Activated T-helper 2 cell treated with anti-CD3 and anti-CD28 coated beads, Interferon-gamma antibody, Interleukin-2, Interleukin-4, amounts not matched to agents 10 μg/mL and 5 μg/mL and 100 μg/mL, durations not matched to agents 14 hours and 24 hours and 36 hours (primary cell): ENCODE measurements at places on chromosomes 1 and 21. TPM values are rescaled to one million over a fixed set of nuclear protein-coding genes. Genes with fewer than 3 reads are reported as not detected.

Gene UBL4B
- not detected in 2 replicates for total RNA-seq

DNA sequence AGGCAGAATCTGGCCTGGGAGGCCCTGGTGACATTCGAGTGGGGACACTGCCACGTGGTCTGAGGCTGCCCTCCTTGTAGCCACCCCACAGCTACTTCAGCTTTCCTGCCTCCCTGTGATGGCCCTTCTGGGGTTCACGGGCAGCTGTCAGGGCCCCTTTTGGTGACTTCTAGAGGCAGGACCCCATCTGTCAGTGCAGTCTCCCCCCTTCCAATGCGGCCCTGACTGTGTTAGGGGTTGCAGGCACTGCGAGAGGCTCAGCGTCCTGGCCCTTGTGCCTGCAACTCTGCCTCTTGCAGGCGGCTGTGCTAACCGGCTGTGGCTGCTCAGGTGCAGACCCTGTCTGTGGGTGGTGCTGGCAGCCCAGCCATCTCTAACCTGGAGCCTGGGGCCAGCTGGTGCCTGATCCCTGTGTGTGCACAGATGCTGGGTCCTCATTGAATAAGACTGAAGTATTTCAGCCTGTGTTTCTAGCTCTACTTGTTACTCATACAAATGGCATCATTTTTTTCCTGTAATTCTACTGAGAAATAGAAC is 62.2 kb downstream of the S100B start:
- H3K36me3 ChIP-seq, result peaks cover 61% of the 10 kb centered on the region
- no peak overlapping the region for H3K27ac ChIP-seq
- H3K4me3 ChIP-seq, result no peak overlapping the region

DNA sequence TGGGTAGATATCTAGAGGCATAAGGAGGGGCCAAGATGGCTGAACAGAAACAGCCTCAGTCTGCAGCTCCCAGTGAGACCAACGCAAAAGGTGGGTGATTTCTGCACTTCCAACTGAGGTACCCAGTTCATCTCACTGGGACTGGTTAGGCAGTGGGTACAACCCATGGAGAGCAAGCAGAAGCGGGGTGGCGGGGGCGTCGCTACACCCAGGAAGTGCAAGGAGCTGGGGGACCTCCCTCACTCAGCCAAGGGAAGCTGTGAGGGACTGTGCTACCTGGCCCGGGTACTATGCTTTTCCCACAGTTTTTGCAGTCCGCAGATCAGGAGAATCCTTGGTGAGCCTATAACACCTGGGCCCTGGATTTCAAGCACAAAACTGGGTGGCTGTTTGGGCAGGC is 26.0 kb downstream of the KIFAP3 start:
- H3K4me1 ChIP-seq, result no peaks in the 10 kb centered on the region
- DNase-seq, result no peak
- H3K27me3 ChIP-seq, result no peaks in the 10 kb centered on the region
- H3K4me3 ChIP-seq, result no peak overlapping the region
- peaks cover 23% of the 10 kb centered on the region for H3K36me3 ChIP-seq

Gene SEMA4A
- total RNA-seq, result 128 and 132 TPM in 2 replicates

- no peak for DNase-seq
- H3K27me3 ChIP-seq, result no peaks in the 10 kb centered on the region
- peaks cover 18% of the 10 kb centered on the region for H3K4me1 ChIP-seq
- peak overlapping the region; percentile 60 for H3K27ac ChIP-seq
- peaks cover 42% of the 10 kb centered on the region for H3K36me3 ChIP-seq
- H3K4me3 ChIP-seq, result no peak overlapping the region
Observed at GRCh38 chr21:34008618-34009017, 64.8 kb upstream of the MRPS6 start.

Gene CASQ1
- total RNA-seq, result 0.30 and 0.37 TPM in 2 replicates

DNA sequence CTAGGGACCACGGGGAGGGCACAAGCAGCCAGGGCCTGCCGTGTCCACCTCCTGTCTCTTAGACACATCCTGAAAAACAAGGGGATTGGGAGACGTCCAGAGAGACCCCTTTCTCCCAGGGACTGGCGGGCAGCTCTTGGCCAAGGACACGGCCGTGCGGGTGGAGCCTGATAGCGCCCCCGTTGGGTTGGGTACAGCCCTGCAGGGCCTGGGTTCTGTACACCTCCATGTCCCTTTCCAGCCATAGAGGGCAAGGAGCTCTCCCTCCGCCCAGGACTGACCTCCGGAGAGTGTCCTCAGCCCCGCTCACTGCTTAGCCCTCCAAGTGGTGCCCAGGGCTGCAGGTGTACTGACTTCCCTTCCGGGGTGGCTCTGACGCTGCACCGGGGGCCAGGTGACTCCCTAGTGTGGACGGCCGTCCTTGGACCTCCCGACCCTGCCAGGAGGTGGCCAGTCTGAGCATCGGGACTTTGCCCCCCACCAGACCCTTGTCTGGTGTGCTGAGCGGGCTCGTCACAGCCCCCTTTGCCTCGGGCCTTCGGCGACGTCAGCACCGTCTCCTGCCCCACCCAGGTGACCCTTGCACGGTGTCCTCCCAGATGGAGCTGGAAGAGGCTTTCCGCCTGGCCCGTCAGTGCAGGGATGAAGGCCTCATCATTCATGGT is 5.8 kb downstream of the PRKCZ start:
- no peaks in the 10 kb centered on the region for H3K4me1 ChIP-seq
- DNase-seq, result no peak
- no peak overlapping the region for H3K4me3 ChIP-seq
- no peak overlapping the region for H3K27ac ChIP-seq
- H3K27me3 ChIP-seq, result peaks cover 4% of the 10 kb centered on the region

DNA sequence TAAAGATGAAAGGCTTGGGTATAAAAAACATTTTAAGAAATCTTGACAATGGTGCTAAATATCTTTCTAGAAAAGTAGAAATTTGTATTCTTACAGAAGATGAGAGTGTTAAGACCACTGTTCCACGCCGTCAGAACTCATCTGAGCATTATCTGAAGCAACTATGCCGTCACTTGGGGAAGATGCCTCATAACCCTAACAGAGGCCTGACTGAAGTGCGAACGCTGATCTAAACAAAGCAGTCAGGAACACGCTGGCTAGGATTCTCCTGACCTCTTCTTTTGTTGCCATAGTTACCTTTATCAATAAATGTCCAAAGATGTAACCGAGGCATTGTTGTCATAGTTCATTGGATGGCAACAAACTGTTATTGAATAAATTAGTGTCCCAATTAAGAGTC is 612.4 kb downstream of the LTN1 start:
- H3K27ac ChIP-seq, result no peak overlapping the region
- no peaks in the 10 kb centered on the region for H3K4me1 ChIP-seq
- H3K27me3 ChIP-seq, result no peaks in the 10 kb centered on the region
- no peak overlapping the region for H3K4me3 ChIP-seq

GRCh38 chr1:8818325-8818775 is 910 bp upstream of the RERE start:
- peaks cover 15% of the 10 kb centered on the region for H3K27me3 ChIP-seq
- no peak for DNase-seq
- peaks cover 35% of the 10 kb centered on the region for H3K4me1 ChIP-seq
- peak overlapping the region; percentile 86 for H3K4me3 ChIP-seq
- H3K36me3 ChIP-seq, result no peaks in the 10 kb centered on the region

DNA sequence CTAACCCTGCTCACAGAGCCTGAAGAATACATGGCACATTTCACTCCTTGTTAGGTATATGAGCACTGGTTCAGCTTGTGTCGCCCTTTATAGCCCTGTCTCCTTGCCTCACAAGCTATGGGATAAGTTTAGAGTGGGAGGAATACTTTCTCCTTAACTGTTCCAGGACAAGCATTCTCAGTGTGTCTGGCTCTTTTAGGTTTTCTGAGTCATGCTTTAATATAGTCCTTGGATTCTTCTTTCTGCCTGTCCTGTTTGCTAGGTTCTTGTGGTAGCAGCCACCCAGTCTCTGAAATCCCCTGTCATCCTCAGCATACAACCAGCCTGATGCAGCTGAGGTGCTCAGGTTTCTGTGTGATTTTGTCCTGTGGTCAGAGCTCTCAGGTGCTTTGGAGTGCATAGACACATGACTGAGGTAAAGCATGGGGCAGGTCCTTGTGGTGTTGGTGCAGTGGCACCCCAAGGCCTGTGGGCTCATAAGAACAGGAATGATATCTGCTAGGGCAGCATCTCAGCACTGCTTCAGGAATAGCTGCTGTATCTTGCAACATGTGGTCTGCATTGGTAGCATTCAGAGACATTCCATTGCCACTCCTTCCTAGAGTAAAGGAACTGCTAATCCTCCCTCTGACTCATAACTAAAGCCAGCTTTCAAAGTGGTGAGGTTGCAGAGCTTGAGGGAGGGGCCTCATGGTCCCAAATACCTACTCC is 14.2 kb upstream of the CASQ2 start:
- H3K4me3 ChIP-seq, result no peak overlapping the region
- DNase-seq, result no peak
- H3K27ac ChIP-seq, result no peak overlapping the region
- H3K27me3 ChIP-seq, result peaks cover 8% of the 10 kb centered on the region
- no peaks in the 10 kb centered on the region for H3K4me1 ChIP-seq

DNA sequence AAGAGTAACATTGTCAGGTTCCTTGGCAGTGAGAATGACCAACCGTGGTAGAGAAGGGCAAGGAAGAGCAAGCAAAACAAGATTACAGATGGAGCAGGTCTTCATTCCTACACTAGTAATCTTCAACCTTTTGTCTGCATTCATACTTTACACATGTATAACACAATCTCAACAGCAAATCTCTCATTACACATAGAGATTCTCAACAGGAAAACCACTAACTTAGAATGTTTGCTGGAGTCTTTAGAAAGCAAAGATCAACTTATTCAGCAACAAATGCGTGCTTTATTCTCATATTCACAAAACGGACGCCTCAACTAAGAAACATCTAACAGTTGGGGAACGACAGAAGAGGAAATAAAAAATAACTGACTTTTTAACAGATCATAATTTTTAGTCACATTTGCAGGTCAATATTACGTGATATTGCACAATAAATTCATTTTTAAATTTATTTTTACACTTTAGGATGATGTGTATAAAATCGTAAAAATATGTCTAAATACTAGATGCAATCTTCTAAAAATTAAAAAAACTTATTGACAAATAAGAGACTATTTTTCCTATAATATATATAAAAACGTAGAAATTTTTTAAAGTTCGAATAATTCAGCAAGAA is 82.9 kb downstream of the ARID4B start:
- peaks cover 60% of the 10 kb centered on the region for H3K4me1 ChIP-seq
- peaks cover 37% of the 10 kb centered on the region for H3K36me3 ChIP-seq
- peak overlapping the region; percentile 31 for H3K4me3 ChIP-seq
- H3K27me3 ChIP-seq, result no peaks in the 10 kb centered on the region
- DNase-seq, result no peak

Gene DNAJB4
- total RNA-seq, result 12.5 and 14.6 TPM in 2 replicates

Gene ZNF593OS
- total RNA-seq, result not detected in 2 replicates

DNA sequence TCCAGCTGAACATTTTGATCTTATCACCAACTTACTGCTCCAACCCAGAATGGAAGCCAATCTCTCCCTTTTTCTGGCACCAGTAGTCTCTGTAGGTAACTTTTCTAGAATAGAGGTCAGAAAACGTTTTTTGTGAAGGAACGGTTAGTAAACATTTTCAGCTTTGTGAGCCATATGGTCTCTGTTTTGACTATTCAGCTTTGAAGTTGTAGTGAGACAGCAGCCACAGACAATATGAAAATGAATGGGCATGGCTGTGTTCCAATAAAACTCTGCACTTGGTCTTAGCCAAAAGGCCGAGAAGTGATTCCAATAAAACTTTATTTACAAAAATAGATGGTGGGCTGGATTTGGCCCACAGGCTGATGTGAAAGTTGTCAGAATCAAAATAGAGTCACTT is 28.9 kb downstream of the MAP10 start:
- no peaks in the 10 kb centered on the region for H3K36me3 ChIP-seq
- H3K4me3 ChIP-seq, result no peak overlapping the region
- H3K27me3 ChIP-seq, result peaks cover 28% of the 10 kb centered on the region
- DNase-seq, result no peak

Gene SDF4
- total RNA-seq, result 161 and 164 TPM in 2 replicates

Gene RNU1-2
- 2,033 and 2,369 TPM in 2 replicates for total RNA-seq

DNA sequence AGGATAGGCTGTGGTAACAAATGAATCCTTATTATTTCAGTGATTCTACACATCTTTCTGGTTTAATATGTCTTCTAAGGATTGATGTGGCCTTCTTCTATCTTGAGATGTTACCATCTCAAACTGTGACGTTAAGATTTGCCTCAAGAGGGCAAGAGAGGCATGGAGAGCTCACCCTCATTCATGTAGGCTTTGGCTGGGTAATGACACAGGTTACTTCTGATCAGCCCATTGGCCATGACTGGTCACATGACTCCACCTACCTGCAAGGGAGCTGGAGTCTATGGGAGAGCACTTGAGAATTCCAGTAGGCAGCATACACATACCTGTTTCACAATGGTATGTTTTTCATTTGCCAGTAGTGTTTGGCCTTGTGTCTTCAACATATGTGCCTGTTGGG is 30.0 kb downstream of the CACHD1 start:
- H3K27me3 ChIP-seq, result peaks cover 50% of the 10 kb centered on the region
- no peaks in the 10 kb centered on the region for H3K36me3 ChIP-seq
- H3K4me3 ChIP-seq, result no peak overlapping the region

Gene C1orf226
- 0.05 and 0.07 TPM in 2 replicates for total RNA-seq

DNA sequence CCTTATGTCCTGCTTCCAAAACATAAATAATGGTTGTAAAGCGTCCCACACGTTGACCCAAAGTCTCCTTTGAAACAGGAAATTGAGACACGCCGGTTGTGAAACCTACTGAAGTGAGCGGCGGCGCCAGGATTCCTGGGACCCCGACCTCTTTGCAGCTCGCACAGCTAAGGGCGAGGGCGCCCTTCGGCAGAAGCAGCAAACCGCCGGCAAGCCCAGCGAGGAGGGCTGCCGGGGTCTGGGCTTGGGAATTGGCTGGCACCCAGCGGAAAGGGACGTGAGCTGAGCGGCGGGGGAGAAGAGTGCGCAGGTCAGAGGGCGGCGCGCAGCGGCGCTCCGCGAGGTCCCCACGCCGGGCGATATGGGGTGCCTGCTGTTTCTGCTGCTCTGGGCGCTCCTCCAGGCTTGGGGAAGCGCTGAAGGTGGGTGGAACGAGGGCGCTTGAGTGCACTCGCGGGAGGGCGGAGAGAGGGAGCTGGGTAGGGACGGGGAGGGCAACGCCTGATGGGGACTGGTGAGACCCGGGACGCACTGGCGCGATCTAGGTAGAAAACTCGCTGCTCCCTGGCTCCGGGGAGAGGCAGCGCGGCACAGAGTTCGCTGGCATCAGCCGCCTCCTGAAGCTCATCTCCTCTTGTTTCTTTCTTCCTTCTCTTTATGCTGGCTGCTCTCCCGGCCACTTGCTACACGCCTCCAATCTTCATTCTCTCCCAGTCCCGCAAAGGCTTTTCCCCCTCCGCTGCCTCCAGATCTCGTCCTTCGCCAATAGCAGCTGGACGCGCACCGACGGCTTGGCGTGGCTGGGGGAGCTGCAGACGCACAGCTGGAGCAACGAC is at the start of gene CD1D:
Gene CD1D, plus strand, starts transcription at position 155 of the 836 bp plus-strand sequence. Its CDS starts 207 bp downstream, at position 362.
- H3K36me3 ChIP-seq, result no peaks in the 10 kb centered on the region
- H3K4me1 ChIP-seq, result peaks cover 14% of the 10 kb centered on the region
- peaks cover 74% of the 10 kb centered on the region for H3K27me3 ChIP-seq
- no peak within 1 kb of the TSS for H3K27ac ChIP-seq
- H3K4me3 ChIP-seq, result peak within 1 kb of the TSS; percentile 81

- H3K27ac ChIP-seq, result no peak overlapping the region
- no peak for DNase-seq
- H3K4me1 ChIP-seq, result no peaks in the 10 kb centered on the region
- H3K36me3 ChIP-seq, result no peaks in the 10 kb centered on the region
Observed at GRCh38 chr1:43879996-43880395, 53.6 kb upstream of the ARTN start.

GRCh38 chr1:37575692-37576091 is 19.0 kb downstream of the DNALI1 start:
- no peak overlapping the region for H3K4me3 ChIP-seq
- no peak for DNase-seq
- H3K4me1 ChIP-seq, result peaks cover 63% of the 10 kb centered on the region
- H3K36me3 ChIP-seq, result peaks cover 91% of the 10 kb centered on the region
- H3K27me3 ChIP-seq, result no peaks in the 10 kb centered on the region
- peak overlapping the region; percentile 81 for H3K27ac ChIP-seq

- no peak overlapping the region for H3K27ac ChIP-seq
- no peaks in the 10 kb centered on the region for H3K4me1 ChIP-seq
- no peak overlapping the region for H3K4me3 ChIP-seq
- DNase-seq, result no peak
- peaks cover 25% of the 10 kb centered on the region for H3K27me3 ChIP-seq
Observed at GRCh38 chr1:182671750-182672486, 12.5 kb downstream of the RGS8 start.

Gene PCP4
- not detected in 2 replicates for total RNA-seq
